Esophagus muscularis mucosa (tissue), 4 donors: ENCODE measurements at places on chromosomes 12 and 14.
A peak's percentile ranks its signal among the peaks of the same experiment; 100 is the strongest.

DNA sequence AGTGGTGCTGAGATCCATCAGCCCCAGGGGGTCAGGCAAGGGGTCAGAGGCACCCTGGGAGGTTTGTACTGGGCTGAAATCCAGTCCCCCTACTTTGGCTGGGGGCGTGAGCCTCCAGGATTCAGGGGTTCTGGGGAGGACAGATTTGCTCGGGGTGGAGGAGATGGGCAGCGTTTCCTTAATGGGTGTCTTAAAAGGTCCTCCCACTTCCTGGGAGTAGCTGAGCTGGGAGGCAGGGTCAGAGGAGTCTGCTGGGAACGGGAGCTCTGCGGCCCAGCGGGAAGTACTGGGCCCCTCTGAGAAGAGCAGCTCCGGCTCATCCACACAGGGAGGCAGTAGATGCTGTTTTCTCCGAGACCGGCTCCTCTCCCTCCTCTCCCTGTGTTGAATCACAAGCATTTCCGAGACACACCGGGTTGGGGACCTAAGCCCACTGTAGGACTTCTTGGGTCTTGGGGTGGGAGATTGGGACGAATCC is 2.1 kb upstream of the TEX52 start:
- no peak overlapping the region for H3K4me3 ChIP-seq
- no peak overlapping the region for H3K27ac ChIP-seq
- no peaks in the 10 kb centered on the region for H3K27me3 ChIP-seq
- no peaks in the 10 kb centered on the region for H3K4me1 ChIP-seq
- peaks cover 6% of the 10 kb centered on the region for H3K36me3 ChIP-seq

DNA sequence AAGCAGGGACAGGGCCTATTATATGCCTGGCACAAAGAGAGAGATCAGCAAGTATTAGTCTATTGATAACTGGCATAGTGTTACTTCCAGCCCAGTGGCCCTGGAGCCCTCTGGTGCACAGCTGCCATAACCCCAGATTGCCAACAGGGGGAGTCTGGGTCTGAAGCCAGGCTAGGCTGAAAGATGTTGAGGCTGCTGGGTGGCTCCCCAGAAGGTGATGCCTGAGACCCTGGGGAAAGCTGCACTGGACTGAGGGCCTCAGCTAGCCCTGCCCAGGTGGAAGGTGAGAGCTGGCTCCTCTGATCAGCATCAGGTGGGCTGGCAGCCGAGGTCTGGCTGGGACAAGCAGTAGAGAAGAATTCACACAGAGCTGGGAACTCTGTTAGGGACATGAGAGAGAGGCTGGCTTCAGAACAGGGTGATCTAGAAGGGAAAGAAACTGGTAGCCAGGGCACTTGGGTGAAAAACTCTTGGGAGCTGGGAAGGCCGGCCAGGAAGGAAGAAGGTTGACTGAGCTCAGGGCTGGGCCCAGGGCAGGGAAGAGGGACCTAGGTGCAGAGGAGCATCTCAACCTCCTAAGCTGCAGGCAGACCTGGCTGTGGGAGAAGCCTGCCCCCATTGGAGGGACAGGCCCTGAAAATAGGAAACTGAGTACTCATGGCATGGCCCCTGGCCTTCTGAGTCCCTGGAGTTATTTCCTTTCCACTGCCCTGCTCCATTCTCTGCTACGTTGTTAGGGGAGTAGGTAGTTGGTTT is 3.9 kb downstream of the GZMH start:
- H3K4me1 ChIP-seq, result no peaks in the 10 kb centered on the region
- no peaks in the 10 kb centered on the region for H3K27me3 ChIP-seq
- no peaks in the 10 kb centered on the region for H3K36me3 ChIP-seq
- H3K4me3 ChIP-seq, result no peak overlapping the region

- peak; percentile 78 for DNase-seq
- H3K27me3 ChIP-seq, result no peaks in the 10 kb centered on the region
- H3K36me3 ChIP-seq, result no peaks in the 10 kb centered on the region
- no peak overlapping the region for H3K4me3 ChIP-seq
These were observed 15.0 kb downstream of the OTX2 start for GRCh38 chr14:56795284-56795622.

DNA sequence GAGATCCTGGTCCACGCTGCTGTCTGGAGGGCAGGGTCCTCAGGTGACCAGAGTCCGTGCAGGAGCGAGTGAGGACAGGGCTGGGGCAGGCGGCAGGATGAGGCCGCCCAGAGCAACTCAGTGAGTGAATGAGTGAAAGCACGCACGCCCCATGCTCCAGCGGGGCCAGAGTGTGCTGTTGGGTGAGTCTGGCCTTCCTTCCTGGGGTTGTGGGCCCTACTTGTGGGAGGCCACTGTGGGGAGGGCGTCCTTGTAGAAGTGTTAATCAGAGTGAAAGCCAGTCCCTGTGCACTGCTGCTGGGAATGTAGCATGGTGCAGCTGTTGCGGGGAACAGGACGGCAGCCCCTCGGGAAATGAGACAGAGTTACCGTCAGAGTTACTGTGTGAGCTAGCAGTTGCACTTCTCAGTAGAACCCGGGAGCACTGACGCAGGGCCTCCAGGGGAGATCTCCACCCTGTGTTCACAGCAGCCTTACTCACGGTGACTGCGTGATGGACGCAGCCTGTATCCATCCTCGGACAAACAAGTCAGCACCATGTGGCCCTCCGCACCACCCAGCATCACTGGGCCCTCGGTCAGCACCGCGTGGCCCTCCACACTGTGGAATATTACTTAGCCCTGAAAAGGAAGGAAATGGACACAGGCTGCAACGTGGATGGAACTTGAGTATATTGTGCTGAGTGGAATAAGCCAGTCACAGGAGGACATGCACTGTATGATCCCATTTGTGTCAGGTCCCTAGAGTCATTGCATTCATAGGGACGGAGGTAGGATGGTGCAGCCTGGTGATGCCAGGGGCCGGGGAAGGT is 22.1 kb downstream of the PACS2 start:
- no peak overlapping the region for H3K4me3 ChIP-seq
- H3K27ac ChIP-seq, result no peak overlapping the region
- H3K36me3 ChIP-seq, result no peaks in the 10 kb centered on the region
- H3K27me3 ChIP-seq, result no peaks in the 10 kb centered on the region

DNA sequence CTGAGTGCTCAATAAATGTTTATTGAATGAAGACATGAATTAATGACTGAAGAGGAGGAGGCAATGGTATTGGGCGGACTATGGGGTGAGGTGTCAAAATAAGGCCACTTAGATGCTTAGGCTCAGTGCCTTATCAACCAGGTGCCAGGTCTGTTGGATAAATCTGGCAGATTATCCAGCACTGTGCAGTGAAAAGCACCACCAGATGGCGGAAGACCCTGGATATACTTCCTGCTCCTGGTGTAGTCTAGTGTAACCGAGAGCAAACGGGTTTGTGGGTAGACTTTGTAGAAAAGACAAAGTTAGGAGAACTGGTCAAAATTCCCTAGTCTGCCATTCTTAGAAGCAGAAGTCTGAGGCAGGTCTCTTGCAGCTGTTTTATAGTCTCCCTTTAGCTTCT is 306.3 kb downstream of the ATP23 start:
- H3K36me3 ChIP-seq, result no peaks in the 10 kb centered on the region
- DNase-seq, result peak; percentile 55
- no peaks in the 10 kb centered on the region for H3K27me3 ChIP-seq

GRCh38 chr14:20512177-20512905 is 7.0 kb downstream of the RNASE10 start:
- no peak overlapping the region for H3K27ac ChIP-seq
- H3K36me3 ChIP-seq, result no peaks in the 10 kb centered on the region
- H3K27me3 ChIP-seq, result no peaks in the 10 kb centered on the region
- H3K4me1 ChIP-seq, result no peaks in the 10 kb centered on the region
- no peak overlapping the region for H3K4me3 ChIP-seq

DNA sequence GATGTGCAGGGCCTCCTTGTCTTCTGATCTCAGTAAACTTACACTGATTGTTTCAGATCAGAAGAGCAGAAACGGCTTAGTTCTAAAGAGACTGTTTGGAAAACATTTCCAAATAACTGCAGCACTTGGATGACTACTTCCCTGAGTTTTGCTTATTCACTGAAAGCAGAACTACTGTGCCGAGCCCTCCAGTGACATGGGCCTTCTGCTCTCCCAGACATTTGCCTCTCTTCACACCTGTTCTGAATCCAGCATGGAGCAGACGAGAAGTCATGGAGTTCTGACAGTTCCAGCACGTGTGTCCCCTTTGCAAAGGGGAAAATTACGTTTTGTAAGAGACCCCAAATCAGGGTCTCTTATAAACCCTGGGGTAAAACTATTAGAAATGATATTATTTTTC is 31.4 kb downstream of the ETNK1 start:
- H3K36me3 ChIP-seq, result no peaks in the 10 kb centered on the region
- peaks cover 4% of the 10 kb centered on the region for H3K4me1 ChIP-seq
- no peak for DNase-seq

DNA sequence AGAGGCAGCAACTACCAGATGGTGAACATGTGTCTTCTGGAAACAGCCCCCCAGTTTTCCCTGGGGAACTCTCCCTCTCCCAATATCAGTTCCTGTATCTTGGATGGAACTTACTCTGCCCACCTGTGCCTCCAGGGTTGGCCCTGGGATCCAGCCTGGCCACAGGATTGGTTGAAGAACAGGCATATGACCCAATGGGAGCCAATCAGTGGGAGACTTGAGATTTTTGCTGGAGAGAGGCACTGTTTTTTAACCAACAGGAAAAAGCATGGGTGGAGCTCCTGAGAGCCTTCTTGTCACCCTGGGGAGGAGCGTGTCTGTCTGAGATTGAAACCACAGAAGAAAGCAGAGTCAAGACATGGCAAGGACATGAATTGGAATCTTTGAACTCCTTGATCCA is 33.6 kb upstream of the COX6A1 start:
- H3K4me3 ChIP-seq, result no peak overlapping the region
- H3K27ac ChIP-seq, result no peak overlapping the region
- H3K36me3 ChIP-seq, result no peaks in the 10 kb centered on the region

DNA sequence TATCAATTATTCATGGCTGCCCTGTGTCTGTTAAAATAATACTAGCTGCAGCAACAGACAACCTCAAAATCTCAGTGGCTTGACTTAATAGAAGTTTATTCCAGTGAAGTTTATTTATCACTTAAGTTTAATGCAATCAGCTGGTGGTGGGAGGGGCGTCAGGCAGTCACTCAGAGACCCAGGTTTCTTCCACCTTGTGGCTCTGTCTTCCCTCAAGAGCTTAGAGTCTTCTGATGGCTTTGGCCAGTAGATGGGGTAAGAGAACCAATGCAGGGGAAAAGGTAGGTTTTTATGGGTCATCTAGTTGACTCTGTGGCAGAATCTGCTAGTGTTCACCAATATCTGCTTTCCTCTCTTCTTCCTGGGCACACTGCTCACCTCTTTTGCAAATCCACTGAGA is 668.9 kb downstream of the AACS start:
- H3K36me3 ChIP-seq, result no peaks in the 10 kb centered on the region
- H3K4me1 ChIP-seq, result no peaks in the 10 kb centered on the region
- H3K27me3 ChIP-seq, result no peaks in the 10 kb centered on the region
- no peak overlapping the region for H3K4me3 ChIP-seq
- H3K27ac ChIP-seq, result no peak overlapping the region

- H3K4me3 ChIP-seq, result no peak overlapping the region
- no peaks in the 10 kb centered on the region for H3K36me3 ChIP-seq
- DNase-seq, result no peak
These were observed 14.5 kb upstream of the GPR162 start for GRCh38 chr12:6807170-6807569.
